ENCODE measurements at places on chromosomes 11 and 22.

DNA sequence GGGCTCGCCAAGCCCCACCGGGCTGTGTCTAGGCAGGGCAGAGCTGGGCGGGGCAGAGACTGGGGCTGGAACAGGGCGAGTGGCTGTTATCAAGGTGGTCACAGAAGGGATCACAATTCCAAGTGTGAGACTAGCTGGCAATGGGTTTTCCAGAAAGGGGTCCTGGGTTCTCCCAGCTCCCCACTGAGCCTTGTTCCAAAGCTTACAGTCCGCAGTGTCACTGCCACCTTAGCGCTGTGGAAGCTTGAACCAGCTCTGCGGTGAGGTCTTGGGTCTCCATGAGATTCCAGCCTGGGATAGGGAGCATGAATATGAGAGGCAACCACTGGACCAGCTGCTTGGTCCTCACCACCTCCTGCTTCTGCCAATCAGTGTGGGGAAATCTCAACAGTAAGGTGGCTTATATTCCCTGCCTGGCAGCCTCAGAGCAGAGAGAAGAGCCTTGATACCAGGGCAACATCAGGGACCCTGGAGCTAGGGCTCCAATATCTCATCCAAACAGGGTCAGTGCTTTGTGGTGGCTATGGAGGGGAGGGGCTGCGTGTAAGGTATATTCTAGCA lies 831 bp downstream of the CD44 start:
- DNase-seq = no peak

DNA sequence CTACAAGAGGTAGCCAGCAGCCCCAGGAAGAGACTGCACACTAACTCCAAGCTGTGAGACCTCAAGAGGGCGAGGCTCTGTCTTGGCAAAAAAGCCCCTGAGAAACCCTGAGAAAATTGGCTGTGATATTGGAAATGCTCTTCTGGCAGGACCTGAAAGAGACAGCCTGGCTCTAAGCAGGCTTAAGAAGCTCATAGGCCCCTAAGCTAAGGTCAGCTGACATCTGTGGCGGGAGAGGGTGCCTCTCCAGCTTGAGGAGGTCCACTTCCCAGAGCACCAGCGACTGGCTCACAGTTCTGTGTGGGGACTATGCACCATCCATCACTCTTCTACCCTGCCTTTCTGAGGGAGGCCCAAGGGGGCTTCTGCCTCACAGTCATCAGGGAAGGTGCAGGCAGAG lies 12.4 kb downstream of the PLEKHA7 start:
- no peak for DNase-seq

GRCh38 chr11:24567380-24567779 lies 70.5 kb downstream of the LUZP2 start:
- no peak for DNase-seq

DNA sequence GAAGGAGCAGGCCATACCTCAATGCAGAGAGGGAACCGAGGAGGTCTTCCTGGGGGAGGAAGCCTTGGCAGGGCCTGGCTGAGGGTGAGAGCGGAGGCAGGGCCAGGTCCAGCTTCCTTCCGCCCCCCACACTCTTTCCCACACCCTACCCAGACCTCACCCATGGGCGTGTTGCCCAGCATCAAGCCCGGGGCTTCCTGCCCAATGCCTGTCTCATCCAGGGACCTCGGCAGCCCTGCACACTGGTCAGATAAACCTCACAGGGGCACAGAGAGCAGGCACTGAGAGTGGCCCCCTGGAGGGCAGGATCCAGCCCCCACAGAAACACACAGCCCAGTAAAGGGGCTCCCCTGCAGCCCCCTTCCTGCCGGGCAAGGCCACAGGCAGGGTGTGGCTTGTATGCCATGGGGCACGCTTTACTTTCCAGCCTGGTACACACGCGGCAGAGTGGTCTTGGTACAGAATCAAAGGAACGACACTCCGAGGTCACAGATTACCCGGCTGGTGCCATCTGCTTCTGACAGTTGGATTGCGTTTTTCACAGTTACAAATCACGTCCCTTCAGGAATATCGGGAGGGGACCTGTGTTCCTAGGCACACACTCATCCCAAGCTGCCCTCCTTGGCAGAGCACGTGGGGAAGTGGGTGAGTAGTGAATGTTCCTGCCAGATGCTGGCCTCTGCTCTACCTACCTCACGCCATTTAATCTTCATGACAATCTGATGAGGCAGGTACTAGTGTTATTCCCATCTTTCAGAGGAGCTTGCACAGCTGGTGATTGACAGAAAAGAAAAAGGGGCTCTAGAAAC lies 20.0 kb upstream of the CD5 start:
- no peak for DNase-seq

DNA sequence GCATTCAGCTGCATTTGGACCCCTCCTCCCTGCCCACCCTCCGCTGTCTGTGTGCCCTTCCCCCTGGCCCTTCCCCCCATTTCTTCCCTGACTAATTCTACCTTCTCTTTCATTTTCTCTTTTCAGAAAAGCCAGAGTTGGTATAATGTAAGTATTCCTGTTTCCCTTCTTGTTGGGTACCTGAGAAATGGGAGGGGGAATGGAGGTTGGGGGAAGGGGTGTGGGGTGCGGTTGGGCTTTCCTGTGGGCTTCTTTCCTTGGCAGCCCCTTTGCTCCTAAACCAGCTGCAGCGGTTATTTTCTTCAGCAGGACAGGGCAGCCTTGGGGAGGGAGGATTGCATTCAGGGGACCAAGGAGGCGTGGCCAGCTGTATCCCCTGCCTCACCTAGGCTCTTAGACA lies 70.2 kb downstream of the SCN3B start:
- no peak for DNase-seq

All from stimulated activated CD4-positive, alpha-beta T cell treated with anti-CD3 and anti-CD28 coated beads, Interleukin-2, amount 100 ng/mL, for 48 hours (primary cell).